ENCODE measurements at places on chromosomes 5 and 9.

- DNase-seq, result no peak
Observed at GRCh38 chr9:93862877-93863545, 92.1 kb downstream of the BARX1 start.

GRCh38 chr9:89659891-89660685 lies 55.3 kb downstream of the GADD45G start:
- no peak for DNase-seq

DNA sequence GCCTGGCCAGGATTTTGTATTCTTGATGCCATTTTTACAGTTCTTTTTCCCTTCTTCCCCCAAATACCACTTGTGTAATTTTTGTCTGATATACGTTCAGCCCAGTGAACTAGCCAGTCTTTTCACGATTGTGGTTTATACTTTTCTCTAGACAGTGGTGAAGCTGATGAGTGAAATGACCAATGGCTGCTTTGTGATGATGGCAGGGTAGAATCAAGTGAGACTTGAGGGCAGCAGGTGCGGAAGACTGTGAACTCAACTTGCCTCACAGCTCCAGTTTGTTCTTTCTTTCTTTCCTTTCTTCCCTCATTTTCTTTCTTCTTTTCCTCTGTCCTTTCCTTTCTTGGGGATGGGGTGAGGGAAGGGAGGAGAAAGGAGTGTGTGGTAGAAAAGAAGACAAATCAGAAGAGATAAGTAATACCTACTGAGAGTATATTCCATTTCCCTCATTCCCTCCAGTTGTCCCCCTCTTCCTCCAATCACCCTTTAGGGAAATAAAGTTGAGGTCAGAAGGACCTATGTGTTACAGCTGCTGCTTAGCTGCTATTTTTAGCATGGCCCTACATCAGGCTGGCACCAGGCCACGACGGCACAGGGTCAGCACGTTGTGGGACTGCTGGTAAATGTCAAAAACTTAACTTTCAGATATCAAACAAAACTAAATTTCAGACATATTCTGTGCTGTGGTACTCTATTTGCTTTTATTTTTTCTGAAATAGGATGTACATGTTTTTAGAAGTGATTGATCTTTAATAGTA lies 12.3 kb downstream of the ZSWIM6 start:
- no peak for DNase-seq

DNA sequence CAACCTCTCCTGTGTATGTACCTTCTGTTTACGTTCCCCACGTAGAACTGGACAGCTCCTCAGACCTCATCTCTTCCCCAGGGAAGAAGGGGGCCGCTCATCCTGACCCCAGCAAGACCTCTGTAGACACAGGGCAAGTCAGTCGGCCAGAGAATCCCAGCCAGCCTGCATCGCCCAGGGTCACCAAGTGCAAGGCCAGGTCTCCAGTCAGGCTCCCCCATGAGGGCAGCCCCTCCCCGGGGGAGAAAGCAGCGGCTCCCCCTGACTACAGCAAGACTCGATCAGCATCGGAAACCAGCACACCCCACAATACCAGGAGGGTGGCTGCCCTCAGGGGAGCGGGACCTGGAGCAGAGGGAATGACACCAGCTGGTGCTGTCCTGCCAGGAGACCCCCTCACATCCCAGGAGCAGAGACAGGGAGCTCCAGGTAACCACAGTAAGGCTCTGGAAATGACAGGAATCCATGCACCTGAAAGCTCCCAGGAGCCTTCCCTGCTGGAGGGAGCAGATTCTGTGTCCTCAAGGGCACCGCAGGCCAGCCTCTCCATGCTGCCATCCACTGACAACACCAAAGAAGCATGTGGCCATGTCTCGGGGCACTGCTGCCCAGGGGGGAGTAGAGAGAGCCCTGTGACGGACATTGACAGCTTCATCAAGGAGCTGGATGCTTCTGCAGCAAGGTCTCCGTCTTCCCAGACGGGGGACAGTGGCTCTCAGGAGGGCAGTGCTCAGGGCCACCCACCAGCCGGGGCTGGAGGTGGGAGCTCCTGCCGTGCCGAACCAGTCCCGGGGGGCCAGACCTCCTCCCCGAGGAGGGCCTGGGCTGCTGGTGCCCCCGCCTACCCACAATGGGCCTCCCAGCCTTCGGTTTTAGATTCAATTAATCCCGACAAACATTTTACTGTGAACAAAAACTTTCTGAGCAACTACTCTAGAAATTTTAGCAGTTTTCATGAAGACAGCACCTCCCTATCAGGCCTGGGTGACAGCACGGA lies 86.7 kb downstream of the GOLPH3 start:
- no peak for DNase-seq

DNA sequence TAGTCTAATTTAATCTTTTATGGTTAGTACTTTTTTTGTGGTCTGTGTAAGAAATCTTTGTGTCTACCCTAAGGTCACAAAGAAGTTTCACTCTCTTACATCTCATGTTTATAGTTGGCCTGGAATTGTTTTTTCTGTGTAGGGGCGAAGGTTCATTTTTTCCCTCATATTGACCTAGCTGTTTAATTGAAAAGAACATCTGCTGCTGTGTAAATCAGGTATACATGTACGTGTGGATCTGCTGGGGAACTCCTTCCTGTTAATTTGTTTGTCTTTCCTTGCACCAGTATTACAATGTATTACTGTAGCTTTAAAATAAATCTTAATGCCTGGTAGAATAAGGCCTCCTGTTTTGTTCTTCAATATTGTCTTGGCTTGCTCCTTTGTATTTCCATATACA lies 37.8 kb downstream of the EXOSC2 start:
- no peak for DNase-seq

GRCh38 chr9:107102011-107102410 lies 181.1 kb upstream of the RAD23B start:
- DNase-seq, result no peak

DNA sequence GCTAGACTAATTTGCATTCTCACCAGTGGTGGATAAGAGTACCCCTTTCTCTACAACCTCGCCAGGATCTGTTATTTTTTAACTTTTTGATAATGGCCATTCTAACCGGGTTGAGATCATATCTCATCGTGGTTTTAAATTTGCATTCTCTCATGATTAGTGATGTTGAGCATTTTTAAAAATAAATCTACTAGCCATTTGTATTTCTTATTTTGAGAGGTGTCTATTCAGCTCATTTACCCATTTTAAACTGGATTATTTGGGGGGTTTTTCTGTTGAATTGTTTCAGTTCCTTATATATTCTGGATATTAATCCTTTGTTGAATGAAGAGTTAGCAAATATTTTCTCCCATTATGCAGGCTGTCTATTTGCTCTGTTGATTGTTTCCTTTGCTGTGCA lies 139.6 kb downstream of the ARSB start:
- DNase-seq, result no peak

- DNase-seq, result no peak
Observed at GRCh38 chr9:130896233-130897014, at the start of gene QRFP. Gene QRFP (minus strand): TSS chr9:130896812. CDS start chr9:130893838, 2,974 bp downstream.

GRCh38 chr5:10699987-10700386 lies 61.0 kb downstream of the DAP start:
- no peak for DNase-seq

DNA sequence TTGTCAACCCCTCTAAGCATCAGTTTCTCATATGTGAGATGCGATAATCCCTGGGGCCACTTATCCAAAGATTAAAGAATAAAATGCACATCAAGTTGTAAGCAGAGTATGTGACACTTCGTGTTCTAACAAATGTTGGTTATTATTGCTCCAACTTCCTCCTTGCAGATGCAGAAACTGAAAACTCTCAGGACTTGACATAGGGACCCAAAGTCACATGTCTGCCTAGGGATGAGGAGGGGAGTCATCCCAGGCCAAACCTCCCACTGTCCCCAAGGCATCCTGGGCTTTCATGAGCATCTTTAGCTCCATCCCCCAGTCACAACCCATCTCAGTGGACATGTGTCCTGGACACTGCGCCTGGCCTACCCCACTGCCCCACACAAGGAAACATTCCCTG lies 27.5 kb upstream of the SYK start:
- DNase-seq, result no peak

GRCh38 chr5:133381041-133381440 lies 231.3 kb downstream of the FSTL4 start:
- DNase-seq, result no peak

GRCh38 chr9:104009826-104010225 lies 84.3 kb upstream of the SMC2 start:
- peak; percentile 44 for DNase-seq

GRCh38 chr9:132944294-132945185 lies at the start of gene TSC1:
Gene TSC1 (minus strand): TSS chr9:132944616. CDS start chr9:132928872, 15,744 bp downstream.
- DNase-seq, result peak; percentile 94

GRCh38 chr9:127898433-127899127 lies 823 bp downstream of the ST6GALNAC6 start:
- DNase-seq, result no peak

DNA sequence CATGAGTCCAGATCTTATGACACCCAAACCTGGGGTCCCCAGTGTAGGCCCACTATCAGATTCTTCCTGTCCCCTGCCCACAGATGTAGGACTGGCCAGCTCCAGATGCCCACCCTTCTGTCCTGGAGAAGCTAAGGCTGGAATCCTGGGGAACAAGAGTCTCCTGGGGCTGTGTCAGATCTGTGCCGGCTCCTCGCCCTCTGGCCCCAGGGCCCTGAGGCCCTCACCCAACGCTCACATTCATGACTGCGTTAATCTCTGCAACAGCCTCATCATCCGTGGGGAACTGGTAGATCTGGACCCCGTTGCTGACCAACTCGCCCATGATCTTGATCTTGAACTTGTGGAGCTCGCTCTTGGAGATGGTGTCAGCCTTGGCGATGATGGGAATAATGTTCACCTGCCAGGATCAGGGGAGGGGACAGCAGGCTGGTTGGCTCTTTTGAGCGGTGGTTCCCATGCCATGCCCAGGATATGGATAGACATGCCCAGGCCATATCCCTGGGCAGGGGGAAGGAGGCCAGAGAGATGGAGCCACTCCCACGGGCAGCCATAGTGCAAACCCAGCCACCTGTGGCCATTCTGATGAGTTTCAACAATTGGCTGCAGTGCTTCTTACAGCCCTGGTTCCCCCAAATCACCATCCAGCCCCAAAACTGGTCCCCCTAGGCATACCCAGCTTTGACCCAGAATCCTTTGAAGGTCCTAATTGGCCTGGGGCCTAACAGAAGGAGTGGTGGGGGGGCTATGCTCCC lies 14.6 kb downstream of the SEPTIN8 start:
- DNase-seq, result no peak

All from Kasumi-1 (cell line).